NCI-H1105 treated with DMSO at 0.1 percent for 48 hours (cell line): ENCODE measurements at places on chromosomes 16 and 17.
A peak's percentile ranks its signal among the peaks of the same experiment; 100 is the strongest.

- DNase-seq: peak; percentile 2
These were observed 11.1 kb upstream of the PIK3R5 start for GRCh38 chr17:8976638-8977037.

DNA sequence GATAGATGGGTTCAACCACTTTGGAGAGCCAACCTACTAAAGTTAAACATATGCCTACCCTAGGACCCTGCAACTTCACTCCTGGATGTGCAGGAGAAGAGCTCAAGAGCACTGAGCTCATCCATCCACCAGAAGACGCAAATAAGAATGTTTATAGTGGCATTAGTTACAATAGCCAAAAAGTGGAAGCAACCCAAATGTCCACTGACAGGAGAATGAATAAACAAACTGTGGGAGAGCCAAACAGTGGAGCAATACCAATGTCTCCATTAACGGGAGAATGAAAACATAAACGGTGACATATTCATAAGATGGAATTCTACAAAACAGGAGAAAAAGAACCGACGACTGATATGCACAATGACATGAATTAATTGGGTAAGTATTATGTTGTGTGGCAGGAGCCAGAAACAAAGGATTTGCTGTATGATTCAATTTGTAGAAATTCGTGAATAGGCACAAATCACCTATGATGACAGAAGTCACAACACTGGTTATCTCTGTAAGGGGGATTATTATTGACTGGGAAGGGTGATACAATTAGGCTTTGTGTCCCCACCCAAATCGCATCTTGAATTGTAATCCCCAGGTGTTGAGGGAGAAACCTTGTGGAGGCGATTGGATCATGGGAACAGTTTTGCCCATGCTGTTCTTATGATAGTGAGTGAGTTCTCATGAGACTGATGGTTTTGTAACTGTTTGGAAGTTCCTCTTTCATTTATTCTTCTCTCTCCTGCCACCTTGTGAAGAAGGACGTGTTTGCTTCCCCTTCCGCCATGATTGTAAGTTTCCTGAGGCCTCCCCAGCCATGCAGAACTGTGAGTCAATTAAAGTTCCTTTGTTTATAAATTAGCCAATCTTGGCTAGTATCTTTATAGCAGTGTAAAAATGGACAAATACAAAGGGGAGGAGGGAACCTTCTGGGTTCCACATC lies 57.9 kb upstream of the PLCG2 start:
- DNase-seq: no peak

GRCh38 chr16:89332243-89332901 lies 114.9 kb downstream of the ZNF778 start:
- DNase-seq: no peak

DNA sequence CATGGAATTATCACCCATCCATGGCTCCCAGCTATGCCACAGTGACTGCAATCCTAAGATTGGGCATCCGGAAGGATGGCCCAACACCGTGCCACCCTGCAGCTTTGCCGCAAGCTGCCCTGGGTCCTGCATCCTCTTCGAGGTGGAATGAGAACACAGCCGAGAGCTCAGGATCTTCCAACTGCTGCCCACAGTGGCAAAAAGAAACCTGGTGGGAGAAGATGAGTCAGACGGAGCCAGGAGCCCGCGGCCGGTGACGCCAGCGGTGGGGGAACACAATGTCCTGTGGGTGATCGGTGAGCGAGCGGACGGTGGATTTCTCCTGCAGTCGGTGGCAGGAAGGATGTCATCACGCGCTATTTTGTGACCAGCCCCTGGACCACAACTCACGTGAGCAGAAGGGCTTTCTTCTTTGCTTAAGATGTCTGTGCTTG lies 20.1 kb downstream of the CD7 start:
- DNase-seq: no peak

DNA sequence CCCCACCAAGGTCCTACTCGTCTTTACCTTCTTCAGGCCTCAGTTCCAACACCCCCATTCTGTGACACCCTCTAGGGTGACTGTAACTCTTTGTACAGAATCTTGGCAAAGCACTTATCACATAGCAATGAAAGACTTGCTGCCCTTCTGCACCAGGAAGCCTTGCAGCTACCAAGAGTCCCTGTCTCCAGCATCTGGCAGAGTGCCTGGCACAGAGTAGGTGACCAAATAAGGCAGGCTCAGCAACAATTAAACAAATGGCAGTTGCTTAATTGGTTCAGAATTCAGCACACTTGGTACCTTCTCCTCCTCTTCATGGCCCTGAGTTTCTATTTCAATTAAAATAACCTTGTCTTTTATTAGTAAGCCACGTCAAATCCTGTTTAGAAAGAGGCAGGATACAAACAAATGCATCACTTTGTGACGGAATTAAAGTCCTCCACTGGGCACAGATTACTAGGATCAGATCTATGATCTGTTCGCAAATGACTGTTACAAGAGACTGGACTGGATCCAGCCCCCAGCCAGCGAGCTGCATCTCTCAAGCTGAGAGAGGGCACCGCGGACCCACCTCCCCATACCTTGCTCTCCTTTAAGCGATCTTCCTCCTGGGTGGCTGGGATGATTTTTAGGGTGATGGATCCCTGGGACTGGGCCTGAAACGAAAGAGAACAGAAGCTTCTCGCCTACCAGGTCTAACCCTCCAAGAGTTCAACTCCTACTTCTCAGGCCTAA lies 9.4 kb downstream of the MPP3 start:
- no peak for DNase-seq

- no peak for DNase-seq
These were observed 34.8 kb downstream of the IST1 start for GRCh38 chr16:71930013-71930563.

- no peak for DNase-seq
These were observed 22.0 kb downstream of the PRSS54 start for GRCh38 chr16:58272855-58273254.

GRCh38 chr17:14768923-14769322 lies 468.0 kb downstream of the HS3ST3B1 start:
- no peak for DNase-seq

- peak; percentile 77 for DNase-seq
These were observed 22.1 kb downstream of the CRISPLD2 start for GRCh38 chr16:84841787-84842300.

DNA sequence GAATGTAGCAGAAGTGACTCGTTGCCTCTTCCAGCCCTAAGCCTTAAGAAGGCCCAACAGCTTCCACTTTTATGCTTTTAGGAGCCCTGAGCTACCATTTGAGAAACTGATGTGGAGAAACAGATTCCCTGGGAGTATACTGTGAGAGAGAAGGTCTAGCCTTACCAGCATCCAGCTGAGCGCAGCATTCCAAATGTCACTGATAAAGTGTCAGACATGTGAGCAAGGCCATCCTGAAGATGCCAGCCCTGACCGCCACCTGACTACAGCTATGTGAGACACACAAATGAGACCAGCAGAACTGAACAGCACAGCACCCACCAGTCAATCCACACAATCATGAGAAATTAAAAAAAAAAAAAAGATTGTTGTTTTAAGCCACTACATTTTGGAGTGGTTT lies 18.6 kb upstream of the MED13 start:
- no peak for DNase-seq

DNA sequence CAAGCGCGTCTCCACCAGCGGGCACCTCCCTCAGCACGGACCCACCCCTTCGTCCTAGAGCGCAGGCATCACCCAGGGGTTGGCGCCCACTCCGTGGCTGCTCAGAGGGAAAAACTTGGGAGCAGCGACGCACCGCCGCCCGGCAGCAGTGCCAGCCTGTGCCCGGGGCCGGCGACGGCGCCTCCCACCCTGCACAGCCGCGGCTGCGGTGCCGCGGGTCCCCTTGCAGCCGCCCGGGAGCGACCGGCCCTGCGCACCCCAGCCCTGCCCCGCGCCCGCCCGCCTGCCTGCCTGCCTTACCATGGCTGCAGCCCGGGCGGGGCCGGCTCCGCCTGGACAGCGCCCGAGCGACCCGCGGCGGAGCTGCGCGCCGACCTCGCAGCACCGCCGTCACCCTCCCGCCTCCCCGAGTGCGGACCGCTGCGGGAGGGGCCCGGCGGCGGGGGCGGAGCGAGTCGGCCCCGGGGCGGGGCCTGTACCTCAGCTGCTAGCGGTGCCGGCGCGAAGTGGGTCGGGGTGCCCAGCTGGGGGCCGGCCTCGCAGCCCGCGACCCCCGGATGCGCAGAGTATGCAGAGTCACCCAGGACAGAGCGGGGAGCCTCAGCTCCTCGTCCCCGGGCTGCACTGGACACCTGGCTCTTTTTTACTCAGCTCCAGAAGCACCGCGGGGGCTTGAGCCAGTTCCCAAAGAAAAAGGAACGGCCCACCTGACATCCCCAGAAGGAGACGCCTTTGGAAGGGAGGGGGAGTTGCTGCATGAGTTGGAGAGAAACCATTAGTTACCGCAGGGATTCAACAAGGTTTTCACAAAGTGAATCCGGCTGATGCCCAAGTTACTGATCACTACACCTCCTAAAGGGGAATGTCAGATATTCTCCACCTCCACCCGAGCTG lies 17.5 kb upstream of the MTMR4 start:
- peak; percentile 11 for DNase-seq

GRCh38 chr16:57901480-57902069 lies 69.4 kb downstream of the CNGB1 start:
- DNase-seq: no peak

- DNase-seq: no peak
These were observed 19.0 kb downstream of the MAP2K3 start for GRCh38 chr17:21303441-21304065.

- no peak for DNase-seq
These were observed 18.9 kb downstream of the ARSG start for GRCh38 chr17:68310152-68310551.

GRCh38 chr17:42141382-42141781 lies 13.4 kb downstream of the RAB5C start:
- no peak for DNase-seq

DNA sequence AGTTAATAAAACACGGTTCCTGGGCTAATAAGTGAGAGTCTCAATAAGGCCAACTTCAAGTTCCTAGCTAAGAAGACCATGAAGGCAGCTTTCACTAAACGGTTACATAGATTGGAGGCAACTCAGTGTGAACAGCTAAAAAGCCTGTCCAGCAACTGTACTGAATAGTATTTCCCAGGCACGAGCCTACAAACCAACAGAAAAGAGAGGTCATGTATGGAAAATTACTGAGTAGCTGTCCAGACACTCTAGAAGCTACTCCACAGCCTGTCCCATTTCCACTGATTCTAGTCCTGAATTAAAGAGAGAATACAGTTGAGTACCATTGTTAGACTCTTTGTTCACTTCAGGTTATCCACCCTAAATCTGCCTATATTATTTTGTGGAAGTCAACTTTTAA lies 36.5 kb upstream of the C17orf78 start:
- DNase-seq: no peak

- DNase-seq: no peak
These were observed 663 bp downstream of the PRR35 start for GRCh38 chr16:560701-561412.

DNA sequence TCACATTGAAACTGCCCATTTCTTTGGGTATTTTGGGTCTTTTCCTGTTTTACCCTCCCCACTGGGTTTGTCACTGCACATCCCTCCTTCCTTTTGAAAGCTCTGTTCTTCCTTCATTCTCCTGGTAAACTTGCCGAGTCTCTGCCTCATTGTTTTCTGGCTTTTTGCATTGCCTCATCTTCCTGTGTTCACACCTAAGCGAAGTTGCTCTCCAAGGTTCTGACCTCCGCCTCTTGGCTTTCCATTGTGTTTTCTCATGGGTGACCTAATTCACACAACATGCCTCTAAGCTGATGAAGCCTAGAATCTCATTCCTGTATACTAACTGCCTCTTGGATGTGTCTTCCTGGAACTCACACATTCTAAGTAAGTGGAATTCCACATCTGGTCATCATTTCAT lies 1096.1 kb upstream of the EEF2KMT start:
- no peak for DNase-seq

DNA sequence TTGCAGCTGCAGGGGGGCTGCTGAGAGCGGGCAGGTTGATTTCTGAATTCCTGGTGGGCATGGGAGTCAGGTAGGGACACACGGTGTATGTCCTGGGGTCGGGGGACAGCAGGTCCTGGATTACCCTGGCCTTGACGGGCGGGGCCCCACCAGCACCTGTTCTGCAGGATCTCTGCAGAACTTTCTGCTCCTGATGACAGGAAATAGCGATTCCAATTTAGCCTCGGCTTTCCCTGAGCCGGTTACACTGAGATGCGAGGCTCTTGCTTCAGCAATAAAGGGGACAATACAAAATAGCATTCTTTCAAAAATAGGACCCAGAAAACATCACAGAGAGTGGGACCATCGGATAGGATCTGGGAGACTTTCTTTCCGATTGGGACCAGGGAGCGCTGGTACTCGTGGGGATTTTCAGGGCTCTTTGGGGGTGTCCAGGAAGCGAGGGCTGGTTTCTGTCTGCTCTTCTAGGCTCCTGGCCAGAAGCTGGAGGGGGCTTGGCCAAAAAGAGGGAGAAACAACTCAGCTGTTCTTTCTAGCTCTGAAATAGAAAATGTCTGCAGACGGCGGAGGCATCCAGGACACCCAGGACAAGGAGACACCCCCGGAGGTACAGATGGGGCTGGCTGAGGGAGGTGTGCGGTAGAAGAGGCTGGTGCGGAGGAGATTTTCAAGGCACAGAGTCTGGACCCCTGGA lies 642 bp downstream of the ZNF205 start:
- DNase-seq: no peak

DNA sequence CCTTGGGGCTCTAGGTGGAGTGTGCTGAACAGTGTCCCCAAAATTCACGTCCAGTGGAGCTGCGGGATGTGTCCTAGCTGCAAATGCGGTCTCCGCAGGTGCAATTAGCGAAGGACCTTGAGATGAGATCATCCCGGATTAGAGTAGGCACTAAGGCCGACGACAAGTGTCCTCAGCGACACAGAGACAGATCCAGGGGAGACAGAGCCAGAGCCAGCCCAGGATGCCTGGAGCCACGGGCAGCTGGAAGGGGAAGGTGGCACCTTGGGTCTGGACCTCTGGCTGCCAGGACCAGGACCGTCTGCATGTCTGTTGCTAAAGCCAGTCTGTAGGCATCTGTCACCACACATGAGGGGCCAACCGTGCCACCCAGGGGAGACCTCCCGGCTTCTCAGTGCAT lies 24.5 kb downstream of the SLC7A5 start:
- DNase-seq: no peak

DNA sequence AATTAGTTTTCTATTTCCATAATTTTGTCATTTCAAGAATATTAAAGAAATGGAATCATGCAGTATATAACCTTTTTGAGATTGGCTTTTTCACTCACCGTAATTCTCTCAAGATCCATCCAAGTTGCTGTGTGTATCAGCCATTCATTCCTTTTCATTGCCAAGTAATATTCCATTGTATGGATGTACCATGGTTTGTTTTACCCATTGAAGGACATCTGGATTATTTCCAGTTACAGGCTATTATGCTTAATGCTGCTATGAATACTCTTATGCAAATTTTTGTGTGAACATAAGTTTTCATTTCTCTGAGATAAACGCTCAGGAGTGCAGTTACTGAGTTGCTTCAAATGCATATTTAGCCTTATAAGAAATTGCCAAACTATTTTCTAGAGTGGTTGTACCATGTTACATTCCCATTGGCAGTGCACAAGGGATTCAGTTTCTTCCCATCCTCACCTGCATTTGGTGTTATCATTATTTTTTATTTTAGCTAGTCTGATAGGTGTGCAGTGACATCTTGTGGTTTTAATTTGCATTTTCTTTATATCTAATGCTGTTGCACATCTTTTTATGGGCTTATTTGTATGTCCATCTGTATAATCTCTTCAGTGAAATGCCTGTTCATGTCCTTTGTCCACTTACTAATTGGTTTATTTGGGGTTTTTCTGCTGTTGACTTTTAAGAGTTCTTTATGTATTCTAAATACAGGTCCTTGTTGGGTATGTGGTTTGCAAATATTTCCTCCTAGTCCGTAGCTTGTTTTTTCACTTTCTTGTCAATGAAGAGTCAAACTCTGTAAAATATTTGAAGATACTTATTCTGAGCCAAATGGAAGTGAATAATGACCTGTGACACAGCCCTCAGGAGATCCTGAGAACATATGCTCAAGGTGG lies 32.7 kb downstream of the BMERB1 start:
- DNase-seq: no peak
